ENCODE measurements at places on chromosomes 7 and 10. TPM values are rescaled to one million over a fixed set of nuclear protein-coding genes. Genes with fewer than 3 reads are reported as not detected.
A peak's percentile ranks its signal among the peaks of the same experiment; 100 is the strongest.

- no peak for DNase-seq
- H3K36me3 ChIP-seq = no peaks in the 10 kb centered on the region
- H3K27me3 ChIP-seq = no peaks in the 10 kb centered on the region
- H3K27ac ChIP-seq = no peak overlapping the region
These were observed 84.5 kb downstream of the CUX1 start for GRCh38 chr7:101901661-101902491.

The PKD2L1 gene
- total RNA-seq = not detected

GRCh38 chr7:156473476-156474240, 166.9 kb upstream of the RNF32 start:
- no peaks in the 10 kb centered on the region for H3K36me3 ChIP-seq
- no peak overlapping the region for H3K4me3 ChIP-seq
- peak; percentile 26 for DNase-seq
- peaks cover 7% of the 10 kb centered on the region for H3K4me1 ChIP-seq

The COA1 gene
- 116 TPM for total RNA-seq

The OR6V1 gene
- total RNA-seq = not detected
